ENCODE measurements at places on chromosomes 3 and 15. TPM values are rescaled to one million over a fixed set of nuclear protein-coding genes. Genes with fewer than 3 reads are reported as not detected.

DNA sequence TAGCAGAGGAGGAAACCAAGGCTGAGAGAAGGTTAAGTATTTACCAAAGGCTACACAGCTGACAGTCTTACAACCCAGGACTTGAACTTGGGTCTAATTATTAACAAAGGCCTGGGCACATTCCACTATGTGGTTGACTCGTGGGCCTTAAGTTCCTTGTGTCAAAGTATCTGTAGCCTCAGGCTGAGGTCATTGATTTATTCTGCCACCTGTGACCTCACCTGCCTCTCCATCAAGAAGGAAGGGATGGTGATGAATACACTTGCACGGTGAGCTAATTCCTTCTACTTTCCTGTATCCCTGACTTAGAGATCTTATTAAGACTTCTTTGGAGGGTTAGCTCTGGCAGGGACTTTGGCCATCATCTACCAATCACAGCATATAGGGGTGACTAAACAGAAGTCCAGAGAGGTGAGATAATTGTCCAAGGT, 19.9 kb upstream of the LRRC58 start:
- DNase-seq, result no peak

- DNase-seq, result no peak
These were observed 40.0 kb downstream of the PAQR5 start for GRCh38 chr15:69338535-69339213.

GRCh38 chr3:119570229-119570628, 9.1 kb upstream of the ADPRH start:
- DNase-seq, result no peak

GRCh38 chr3:119628816-119629445, 31.2 kb downstream of the PLA1A start:
- DNase-seq, result no peak

DNA sequence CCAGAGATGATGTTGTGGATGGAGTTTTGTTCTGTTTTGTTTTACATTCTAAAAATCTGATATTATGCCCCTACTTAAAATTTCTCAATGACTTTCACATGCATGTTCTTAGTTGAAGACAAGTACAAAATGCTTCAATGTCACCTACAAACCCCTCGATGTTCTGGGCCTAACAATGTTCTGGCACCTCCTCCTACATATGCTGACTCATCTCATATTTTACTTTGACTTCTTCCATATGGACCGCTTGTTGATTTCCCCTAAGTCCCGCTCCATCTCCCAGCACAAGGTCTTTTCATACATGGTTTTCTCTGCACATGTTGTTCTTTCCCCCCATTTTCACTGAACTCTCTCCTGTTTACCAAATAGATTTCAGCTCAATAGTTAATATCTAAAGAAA, 441.4 kb downstream of the CNTN6 start:
- no peak for DNase-seq

DNA sequence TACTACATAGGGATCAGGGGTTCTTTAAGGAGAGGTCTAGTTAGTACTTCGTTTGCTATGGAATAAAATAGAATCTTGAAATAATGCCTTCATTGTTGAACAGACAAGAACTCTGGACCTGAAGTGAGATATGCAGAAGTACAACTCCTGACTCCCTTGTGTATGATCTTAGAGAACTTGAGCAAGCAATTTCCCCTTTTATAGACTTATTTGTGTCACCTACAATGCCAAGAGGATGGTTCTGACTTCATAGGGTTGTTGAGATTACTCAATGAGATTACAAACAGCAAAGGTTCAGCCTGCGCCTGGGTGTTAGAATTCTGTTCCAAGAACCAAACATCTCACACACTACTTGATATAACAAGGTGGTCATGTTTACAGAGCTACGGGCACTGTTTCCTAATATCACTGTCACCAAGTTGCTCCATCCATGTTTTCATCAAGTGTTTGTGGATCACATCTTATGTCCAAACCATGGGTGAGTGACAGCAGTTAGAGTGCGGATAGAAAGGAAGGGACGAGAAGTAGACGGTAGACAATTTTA, 76.7 kb upstream of the ADAMTS9 start:
- no peak for DNase-seq

DNA sequence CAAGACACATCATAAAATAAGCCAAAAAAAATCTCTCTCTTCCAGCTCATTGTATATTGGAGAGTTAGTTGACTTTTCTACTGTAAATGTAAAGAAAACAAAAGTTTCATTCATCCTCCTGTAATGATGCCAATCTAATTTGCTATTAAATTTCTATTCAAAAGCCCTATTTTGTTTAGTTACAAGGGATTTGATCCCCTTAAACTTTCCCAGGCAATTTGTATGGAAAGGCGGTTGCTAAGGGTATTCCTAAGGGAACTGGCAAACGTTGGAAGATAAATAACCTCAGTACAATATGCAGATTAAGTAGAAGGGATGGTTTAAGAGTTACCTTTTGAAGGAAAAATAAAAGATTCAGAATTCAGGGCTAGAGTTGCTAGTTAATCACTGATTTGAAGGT, 352.7 kb downstream of the TIGIT start:
- DNase-seq, result no peak

GRCh38 chr3:100438623-100438974, 37.3 kb downstream of the LNP1 start:
- no peak for DNase-seq

Gene ATG7
- total RNA-seq, result 17.5 TPM

Gene LRRC31
- not detected for total RNA-seq

Gene CBLB
- total RNA-seq, result 54.6 TPM

Gene SLCO2A1
- 7.8 TPM for total RNA-seq

Gene LSMEM2
- 29.8 TPM for total RNA-seq
